ENCODE measurements at places on chromosomes 1 and 21.

GRCh38 chr1:174982971-174983689 is 16.6 kb upstream of the CACYBP start:
- peak; percentile 19 for DNase-seq

DNA sequence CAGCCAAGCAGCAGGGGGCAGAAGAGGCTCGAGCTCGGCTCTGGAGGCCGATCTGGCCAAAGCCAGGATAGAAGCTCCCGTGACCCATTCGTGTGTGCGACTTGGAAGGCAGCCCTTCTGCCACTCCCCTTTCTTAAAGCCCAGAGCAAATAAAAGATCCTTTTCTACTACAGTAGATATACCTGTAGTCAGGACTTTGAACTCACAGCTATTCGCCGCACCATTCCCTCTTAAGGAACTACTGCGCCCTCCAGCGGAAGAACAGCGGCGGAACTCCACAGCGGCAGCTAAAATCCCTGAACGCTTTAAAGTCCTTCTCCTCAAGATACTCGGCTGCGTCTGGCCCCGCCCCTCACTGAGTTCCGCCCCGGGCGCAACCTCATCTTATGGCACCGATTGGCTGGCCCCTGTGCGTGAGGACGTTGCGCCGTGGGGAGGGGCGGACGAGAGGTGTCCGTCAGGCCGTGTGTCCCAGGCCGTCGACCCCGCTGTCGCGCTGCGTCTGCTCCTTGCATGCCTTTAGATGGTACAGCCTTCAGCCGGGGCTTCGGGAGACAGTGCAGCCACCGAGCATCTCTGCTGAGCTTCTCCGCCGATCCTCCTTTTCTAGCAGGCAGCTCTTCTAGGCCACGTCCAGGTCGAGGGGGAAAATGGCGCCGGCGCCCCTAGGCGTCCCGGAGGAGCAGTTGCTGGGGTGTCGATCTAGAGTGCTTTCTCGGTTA is at the start of gene LRIG2:
Gene LRIG2 (plus strand): TSS at position 442 of the 722 bp plus-strand sequence. CDS start 209 bp downstream, at position 651.
- DNase-seq, result peak; percentile 89

DNA sequence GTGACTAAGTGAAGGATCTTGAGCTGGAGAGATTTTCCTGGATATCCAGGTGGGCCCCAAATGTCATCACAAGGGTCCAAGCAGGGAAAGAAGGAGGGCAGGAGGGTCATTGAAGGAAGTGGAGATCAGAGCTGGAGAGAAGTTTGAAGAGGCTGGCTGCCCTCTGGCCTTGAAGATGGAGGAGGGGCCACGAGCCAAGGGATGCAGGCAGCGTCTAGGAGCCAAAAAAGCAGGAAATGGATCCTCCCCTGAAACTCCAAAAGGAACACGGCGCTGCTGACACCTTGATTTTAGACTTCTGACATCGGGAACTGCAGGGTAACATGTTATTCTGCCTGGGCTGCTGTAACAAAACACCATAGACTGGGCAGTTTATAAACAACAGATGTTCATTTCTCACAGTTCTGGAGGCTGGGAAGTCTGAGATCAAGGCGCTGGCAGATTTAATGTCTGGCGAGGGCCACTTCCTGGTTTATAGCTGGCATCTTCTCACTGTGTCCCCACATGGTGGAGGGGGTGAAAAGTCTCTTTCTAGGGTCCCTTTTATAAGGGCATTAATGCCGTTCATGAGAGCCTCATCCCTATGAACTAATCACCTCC is 28.8 kb upstream of the ZBTB21 start:
- no peak for DNase-seq

- DNase-seq, result no peak
Observed at GRCh38 chr1:248886237-248886895, 19.7 kb upstream of the PGBD2 start.

DNA sequence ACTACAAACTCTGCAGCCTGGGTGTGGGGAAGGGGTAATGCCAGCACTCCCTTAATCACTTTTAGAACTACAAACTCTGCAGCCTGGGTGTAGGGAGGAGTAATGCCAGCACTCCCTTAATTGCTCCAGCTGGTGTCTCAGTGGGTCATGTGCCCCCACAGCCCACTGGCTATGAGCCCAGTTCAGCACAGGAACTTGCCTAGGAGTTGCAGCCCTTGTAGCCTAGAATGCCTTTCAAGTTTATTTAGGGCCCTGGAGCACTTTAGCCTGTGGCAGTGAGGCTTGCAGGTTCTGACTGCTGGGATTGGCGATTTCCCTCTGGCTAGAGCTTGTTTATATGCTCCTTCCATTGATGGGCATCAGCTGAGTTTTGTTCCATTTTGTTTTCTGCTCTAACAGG is 17.1 kb downstream of the VN1R5 start:
- no peak for DNase-seq

GRCh38 chr1:156420205-156421061 is 51.4 kb downstream of the RHBG start:
- no peak for DNase-seq
